MCF 10A (cell line): ENCODE measurements at places on chromosomes 4 and X. TPM values are rescaled to one million over a fixed set of nuclear protein-coding genes. Genes with fewer than 3 reads are reported as not detected.

GRCh38 chrX:95662200-95662599, 1022.4 kb upstream of the DIAPH2 start:
- no peak for DNase-seq

GRCh38 chr4:185839194-185839712, 27.3 kb upstream of the SORBS2 start:
- DNase-seq: peak; percentile 92

GRCh38 chrX:124257924-124258702, 74.3 kb upstream of the TEX13D start:
- DNase-seq: no peak

DNA sequence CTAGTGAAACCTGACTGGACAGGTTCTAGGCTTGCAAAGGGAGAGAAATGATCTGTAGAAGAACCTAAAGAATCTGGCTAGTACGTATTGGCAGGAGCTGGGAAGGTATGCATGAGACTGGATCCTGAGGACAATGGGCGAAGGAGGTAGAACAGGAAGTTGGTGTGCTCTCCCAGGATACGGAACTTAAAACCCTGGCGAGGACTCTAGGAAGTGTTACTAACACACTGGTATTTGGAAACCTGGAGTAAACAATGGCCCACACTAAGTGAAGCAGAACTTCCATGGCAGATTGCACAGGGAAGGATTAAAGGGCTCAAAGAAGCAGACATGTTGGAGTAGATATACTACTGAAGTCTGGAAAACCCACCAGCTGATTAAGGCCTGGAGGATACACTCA, 9.1 kb downstream of the SYN1 start:
- DNase-seq: no peak

GRCh38 chr4:145792429-145792828, 112.5 kb downstream of the C4orf51 start:
- DNase-seq: no peak

DNA sequence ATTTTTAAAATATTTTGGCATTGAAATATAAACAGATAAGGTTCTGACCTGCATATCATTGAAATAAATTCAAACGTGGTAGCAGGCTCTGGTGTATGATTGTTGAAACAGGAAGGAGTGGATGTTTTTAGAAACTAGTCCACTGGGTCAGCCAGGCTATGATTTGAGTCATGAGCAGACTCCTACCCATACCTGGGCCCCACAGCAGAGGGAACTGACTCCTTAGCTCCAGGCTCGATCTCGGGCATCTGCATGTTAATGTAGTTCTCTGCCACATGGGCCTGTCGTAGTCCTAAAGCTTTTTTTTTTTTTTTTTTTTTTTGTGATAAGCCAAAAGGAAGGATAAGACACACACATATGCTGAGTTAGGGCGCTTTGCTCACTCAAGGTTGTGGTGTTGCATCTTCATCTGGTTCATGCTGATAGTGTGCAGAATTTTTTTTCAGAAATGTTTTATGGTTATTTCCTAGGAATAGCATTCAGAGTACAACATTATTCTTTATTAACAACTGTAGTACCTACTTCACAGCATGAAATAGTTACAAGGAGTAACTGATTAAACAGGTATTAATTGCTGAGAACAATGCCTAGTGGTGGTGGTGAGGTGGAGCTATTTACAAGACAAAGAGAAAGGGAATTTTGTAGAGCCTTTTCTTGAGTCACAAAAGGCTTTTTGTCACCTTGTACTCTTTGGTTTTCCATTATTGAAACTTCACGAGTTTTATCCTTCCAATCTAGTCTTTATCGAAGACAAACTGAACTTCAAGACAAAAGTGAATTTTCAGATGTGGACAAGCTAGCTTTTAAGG, 27.3 kb downstream of the OFD1 start:
- DNase-seq: no peak

- DNase-seq: no peak
These were observed 186.2 kb downstream of the STIM2 start for GRCh38 chr4:27046851-27047250.

- DNase-seq: peak; percentile 11
These were observed 23.8 kb downstream of the SHROOM3 start for GRCh38 chr4:76458825-76459224.

The NKX6-1 gene
- total RNA-seq: 0.68 and 1.1 TPM in 2 replicates
